Left hindlimb (tissue), 1 donor: ENCODE measurements at places on chromosomes 16 and 17.

DNA sequence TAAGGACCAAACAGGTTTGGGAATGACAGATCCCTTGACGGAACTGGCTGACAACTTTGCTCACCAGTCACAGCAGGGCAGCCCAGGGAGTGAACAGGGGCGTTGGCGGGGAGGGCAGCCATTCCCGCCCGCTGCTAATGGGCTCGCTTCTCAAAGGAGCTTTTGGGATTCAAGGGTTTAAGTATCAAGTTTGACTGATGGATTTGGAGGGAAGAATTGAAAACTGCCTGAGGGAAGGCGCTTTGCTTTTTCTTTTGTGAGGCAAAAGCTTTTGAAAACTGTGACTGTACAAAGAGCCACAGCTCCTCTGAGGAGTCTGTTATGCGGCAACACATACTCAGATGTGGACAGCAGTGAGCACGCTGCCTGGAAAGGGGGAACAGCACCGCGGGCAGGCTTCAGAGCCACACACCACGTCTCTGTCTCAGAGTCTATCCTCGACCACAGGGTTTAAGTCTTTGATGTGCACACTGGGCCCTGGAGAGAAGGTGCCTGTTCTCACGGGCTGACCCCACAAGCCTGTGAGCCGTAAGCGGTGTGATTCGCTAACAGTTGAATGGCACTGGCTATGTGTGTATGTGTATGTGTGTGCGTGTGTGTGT lies 79.9 kb upstream of the HSBP1 start:
- DNase-seq: no peak

DNA sequence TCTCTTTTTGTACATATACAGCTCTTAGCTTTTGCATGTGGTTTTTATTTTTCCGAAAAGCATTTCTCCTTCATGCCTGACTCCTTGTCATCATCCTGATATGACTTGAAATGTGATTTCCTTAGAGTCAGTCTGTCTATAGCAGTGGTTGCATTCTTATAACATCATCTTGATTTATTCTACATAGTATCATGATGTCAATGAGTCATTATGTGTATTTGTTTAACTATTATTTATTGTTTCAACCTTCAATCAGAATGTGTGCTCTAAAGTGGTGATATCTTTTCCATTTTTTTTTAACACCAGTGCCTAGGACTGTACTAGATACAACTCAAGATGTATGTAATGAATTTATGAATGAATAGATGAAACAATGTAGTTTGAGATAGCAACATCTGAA lies 354.9 kb upstream of the CDH8 start:
- no peak for DNase-seq

DNA sequence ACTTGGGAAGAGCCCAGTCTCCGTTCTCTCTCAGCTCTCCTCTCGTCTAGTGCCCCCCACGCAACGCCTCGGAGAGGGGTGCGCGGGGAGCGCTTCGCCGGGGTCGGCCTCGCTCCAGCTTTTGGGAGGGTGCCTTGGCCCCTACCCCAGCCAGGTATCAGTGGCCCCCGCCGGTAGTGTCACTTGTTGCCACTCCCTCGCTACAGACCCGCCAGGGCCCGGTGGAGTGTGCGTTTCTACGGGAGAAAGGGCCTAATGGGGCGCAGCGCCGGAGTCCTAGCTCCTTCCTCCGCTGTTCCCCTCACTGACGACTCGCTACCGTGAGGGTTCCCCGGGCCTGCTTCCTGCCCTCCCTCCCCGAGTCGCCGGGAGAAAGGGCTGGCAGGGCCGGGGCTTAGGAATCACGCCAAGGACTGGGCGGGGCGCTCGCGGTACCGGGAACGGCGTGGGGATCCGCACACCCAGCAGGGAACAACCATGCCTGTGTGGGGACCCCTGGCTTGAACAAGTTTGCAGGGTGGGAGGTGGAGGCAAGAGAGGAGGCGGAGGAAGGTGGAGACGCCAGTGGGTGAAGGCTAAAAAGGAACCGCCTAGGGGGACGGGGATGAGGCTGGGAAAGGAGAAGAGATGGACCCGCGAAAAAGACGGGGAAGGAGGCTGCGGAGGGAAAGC lies 997 bp upstream of the CDH11 start:
- peak; percentile 90 for DNase-seq

GRCh38 chr16:85296859-85297660 lies 184.8 kb upstream of the CIBAR2 start:
- DNase-seq: no peak

- peak; percentile 57 for DNase-seq
Observed at GRCh38 chr17:5122586-5123342, 6.9 kb downstream of the USP6 start.

DNA sequence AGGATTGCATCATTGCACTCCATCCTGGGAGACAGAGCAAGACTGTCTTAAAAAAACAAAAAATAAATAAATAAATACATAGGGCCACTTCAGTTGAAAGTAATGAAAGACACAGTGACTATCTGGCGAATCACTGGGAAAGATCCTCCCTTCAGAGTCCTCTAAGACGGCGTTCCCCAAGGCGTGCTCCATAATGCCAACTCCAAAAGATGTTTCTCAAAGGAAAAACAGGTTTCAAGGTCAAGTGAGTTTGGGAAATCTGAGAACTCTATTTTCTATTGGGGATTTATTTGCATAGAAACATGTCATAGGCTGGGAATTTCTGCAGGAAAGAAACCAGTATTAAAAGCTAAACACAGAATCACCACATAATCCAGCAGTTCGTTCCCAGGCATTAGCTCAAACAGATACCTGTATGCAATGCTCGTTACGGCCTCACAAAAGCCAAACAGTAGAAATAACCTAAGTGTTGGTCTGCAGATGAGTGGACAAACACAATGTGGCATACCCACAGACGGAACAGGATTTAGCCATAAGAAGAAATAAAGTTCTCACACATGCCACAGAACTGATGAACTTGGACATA lies 7.9 kb downstream of the KLHDC4 start:
- DNase-seq: no peak

GRCh38 chr16:78506367-78507193 lies 407.1 kb downstream of the WWOX start:
- no peak for DNase-seq

DNA sequence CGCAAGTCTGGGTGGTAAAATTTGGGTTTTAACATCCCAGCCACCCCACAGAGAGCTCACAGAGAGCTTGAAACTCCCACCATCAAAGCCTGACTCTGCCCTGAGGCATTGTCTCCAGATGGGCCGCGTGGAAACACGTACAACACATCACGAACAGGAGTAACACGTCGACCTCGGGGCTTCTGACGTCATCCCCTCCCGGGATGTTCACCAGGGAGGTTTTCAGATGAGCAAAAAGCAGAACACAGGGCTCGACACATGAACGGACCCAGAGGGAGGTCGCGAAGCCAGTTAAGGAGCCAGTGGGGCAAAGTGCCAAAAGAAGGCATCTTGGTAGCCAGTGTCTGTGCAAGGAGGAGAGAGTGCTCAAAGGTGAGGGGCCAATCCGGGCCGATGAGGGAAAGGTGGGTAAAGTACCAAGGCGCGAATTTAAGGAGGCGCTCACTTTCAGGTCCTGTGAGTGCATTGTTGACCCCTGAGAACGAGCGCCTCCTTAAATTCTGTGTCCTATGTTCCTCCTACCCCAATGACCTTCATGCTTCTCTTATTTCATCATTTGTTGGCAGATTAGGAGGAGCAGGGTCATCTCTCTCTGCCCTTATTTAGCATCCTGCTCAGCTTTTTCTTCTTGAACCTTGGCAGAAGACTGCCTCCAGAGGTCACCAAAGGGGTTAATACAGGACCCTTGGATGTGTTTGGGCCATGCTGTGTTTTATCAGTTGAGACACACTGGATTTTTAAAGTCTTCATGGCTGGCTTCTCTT lies 5.6 kb downstream of the RCVRN start:
- DNase-seq: no peak

DNA sequence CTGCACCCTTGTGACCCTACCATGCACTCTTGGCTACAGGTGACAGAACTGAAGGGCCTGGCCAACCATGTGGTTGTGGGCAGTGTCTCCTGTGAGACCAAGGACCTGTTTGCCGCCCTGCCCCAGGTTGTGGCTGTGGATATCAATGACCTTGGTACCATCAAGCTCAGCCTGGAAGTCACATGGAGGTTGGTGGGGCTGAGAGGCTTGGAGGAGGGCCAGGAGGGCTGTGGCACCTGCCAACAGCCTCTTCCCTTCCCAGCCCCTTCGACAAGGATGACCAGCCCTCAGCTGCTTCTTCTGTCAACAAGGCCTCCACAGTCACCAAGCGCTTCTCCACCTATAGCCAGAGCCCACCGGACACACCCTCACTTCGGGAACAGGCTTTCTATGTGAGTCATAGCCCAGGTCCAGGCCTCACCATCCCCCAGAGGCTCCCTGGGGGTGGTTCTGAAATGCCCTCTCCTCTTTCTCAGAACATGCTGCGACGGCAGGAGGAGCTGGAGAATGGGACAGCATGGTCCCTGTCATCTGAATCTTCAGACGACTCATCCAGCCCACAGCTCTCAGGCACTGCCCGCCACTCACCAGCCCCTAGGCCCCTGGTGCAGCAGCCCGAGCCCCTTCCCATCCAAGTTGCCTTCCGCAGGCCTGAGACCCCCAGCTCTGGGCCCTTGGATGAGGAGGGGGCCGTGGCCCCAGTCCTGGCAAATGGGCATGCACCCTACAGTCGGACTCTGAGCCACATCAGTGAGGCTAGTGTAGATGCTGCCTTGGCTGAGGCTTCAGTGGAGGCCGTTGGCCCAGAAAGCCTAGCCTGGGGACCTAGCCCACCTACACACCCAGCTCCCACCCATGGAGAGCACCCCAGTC lies 13.0 kb downstream of the RIPOR1 start:
- peak; percentile 27 for DNase-seq

DNA sequence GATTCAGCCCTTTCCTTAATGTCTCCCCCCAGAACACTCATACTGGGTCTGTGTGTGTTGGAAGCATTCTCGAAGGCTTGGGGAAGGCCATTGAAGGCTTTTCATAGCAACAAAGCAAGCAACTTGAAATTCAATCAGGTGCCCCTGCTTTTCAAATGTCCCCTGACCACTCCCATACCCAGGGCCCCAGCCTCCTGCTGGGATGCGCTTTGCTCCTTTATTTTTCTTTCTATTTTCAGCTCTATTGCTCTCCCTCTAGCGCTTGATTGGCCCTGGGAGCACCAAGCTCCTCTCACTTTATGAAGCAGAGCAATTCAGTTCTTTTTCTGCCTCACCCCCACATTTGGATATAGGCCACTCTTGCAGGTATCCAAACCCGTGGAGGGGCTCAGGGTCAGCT lies 92.0 kb downstream of the WSCD1 start:
- DNase-seq: no peak

GRCh38 chr16:71564335-71564967 lies 12.4 kb downstream of the TAT start:
- DNase-seq: no peak

DNA sequence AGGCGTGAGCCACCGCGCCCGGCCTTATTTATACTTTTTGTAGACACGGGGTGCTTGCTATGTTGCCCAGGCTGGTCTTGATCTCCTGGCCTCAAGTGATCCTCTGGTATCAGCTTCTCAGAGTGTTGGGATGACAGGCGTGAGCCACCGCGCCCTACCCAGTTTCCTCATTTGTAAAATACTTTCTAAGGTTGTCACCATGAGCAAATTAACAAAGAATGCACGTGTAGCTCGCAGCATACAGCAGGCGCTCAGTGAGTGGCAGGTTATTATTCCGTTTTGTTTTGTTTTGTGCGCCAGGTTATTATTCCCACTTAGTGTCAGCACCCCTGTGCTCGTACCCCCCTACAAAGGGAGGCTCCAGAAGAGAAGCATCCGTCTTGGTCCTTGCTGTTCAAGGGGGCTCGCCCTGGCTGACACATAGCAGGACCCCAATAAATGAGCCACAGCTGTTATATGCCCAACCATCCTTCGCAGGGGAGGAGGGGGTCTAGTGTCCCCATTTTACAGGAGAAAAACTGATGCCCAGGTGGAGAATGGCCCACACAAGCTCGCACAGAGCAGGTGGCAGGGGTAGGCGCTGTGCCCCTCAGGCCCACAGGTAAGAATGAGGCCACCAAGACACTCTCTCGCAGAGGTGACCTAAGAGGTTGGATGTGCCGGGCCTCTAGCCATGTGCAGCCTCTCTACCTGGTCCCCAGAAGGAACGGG lies 686 bp upstream of the MIEF2 start:
- no peak for DNase-seq

DNA sequence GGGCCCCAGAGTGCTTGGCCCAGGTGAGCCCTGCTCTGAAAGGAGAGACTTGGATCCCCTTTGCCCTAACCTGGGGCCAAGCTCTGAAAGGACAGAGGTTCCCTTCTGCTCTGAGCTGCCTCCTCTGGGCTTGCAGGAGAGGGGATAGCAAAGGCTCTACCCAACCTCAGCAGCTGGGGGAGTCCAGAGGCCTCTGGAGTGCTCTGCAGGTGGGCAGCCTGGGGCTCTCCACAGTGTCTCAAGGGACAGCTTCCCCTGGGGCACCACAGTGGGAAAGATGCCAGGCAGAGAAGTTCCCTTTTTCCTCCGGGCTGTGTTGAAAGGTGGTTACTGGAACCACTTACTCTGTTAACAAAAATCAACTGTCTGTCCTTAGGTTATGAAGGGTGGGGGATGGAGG lies 48.2 kb upstream of the MGAT5B start:
- no peak for DNase-seq

- DNase-seq: no peak
Observed at GRCh38 chr16:48517493-48517892, 92.5 kb downstream of the N4BP1 start.
